CD4-positive, alpha-beta T cell treated with Interleukin-10 for 1 hour (primary cell): ENCODE measurements at places on chromosomes 11 and 22.

- DNase-seq: no peak
These were observed 528 bp downstream of the FIBP start for GRCh38 chr11:65887723-65888162.

DNA sequence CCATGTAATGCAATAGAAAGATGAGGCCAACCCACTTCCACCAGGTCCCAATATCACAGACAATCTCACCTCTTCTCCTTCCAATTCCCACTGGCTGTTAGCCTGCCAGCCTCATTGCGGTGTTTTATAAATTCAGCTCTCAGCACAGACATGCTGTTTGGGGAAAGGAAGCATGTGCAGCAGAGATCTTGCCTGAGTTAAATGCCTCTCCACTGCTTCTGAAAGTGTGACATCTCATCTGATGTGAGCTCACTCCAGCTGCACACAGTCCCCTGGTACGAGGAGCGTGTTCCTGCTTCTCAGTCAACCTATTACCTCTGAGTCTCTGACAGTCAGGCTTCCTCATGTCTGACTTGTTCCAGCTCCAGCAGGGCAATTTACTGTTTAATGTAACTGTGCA lies 122.7 kb upstream of the GUCY1A2 start:
- no peak for DNase-seq

DNA sequence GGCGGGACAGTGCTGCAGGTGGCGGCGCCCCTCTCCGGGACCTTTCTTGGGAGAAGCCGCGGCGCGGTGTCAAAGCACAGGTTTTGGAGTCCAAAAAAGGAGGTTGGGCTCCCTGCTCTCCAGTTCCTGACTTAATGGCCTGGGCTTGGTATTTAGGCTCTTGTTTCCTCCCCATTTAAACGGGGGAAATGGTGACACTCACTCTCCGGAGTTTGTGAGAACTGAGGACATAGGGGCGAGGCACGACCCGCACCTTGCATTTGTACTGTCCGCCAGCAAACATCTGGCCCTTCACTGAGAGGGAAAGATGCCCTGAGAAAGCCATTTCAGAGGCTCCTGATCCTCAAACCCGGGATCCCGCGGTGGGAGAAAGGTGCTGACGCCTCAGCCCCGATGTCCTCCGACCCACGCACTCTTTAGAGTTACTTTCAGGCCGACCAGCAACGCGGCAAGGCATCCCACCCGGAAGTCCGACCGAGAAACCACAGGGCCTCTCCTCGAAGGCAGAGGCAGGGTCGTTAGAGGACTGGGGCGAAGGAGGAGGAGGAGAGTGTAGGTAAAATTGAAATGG lies 2.9 kb upstream of the WDR74 start:
- DNase-seq: peak; percentile 46

- DNase-seq: no peak
These were observed 58.8 kb downstream of the GRK3 start for GRCh38 chr22:25623310-25623734.

DNA sequence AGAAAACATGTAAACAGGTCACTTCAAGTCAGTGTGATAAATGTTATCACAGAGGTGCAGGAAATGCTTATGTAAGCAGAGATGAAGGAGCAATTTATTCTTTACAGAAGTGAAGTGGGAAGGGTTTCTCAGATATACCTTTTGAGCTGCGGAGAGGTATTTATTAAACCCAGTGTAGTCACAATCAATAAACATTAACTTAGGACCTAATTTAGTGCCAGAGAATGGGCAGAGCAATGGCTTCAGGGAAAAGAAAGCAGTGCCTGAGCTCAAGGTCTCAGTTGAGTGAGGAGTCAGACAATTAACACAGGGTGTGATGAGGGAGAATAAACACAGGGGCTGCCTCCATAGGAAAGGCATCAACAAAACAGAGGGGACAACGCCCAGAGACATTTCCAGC lies 1.9 kb downstream of the MS4A5 start:
- no peak for DNase-seq

GRCh38 chr11:91686281-91686680 lies 538.3 kb upstream of the FAT3 start:
- DNase-seq: no peak

DNA sequence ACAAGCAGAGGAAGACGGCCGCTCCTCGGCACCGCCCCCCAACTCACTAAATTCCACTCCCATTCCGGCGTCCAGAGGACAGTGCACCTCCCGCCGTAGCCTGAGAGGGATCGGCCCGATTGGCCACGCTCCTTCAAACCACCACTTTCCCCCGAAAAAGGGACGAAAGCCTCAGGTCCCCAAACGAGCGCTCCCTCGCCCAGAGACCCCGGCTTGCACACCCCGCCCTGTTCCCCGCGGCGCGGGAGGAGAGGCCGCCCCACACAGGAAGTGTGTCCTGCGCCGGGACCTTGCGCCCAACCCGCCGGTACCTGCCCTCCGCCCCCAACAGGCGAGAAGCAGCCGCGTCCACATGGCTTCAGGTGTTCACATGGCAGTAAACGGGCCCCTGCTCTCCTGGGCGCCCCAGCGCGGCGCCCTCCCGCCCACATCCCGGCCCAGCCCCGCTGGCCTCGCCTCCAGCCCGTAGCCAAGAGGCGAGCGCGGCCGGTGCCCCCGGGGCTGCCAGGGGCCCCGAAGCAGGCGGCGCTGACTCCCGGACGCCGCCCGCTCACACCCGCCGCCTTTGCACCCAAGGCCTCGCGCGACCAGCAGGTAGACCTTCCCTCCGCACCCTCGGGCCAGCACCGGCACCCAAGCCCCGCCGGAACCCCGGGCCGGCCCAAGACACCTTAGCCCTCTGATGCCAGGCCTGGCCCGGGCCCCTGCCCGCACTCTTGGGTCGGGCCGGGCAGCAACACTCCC lies 849 bp downstream of the TCF20 start:
- DNase-seq: peak; percentile 70

- no peak for DNase-seq
These were observed 1.4 kb upstream of the ABCC8 start for GRCh38 chr11:17478070-17478469.

DNA sequence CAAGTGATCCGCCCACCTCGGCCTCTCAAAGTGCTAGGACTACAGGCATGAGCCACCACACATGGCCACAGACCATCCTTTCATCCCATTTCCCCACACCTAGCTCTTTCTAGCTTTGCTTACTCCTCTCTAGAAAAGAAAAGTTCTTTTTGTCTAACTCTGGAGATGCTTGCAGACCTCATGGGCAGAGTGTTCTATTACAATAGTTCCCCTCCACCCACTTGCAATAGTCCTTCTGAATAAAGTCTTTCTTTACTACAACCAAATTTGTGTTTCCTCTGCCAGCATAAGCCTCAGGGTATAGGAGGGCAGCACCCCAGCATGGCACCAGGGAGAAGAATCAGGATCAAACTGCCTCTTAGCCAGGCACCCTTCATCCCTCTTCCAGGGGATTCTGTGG lies 18.8 kb upstream of the RTL6 start:
- no peak for DNase-seq

DNA sequence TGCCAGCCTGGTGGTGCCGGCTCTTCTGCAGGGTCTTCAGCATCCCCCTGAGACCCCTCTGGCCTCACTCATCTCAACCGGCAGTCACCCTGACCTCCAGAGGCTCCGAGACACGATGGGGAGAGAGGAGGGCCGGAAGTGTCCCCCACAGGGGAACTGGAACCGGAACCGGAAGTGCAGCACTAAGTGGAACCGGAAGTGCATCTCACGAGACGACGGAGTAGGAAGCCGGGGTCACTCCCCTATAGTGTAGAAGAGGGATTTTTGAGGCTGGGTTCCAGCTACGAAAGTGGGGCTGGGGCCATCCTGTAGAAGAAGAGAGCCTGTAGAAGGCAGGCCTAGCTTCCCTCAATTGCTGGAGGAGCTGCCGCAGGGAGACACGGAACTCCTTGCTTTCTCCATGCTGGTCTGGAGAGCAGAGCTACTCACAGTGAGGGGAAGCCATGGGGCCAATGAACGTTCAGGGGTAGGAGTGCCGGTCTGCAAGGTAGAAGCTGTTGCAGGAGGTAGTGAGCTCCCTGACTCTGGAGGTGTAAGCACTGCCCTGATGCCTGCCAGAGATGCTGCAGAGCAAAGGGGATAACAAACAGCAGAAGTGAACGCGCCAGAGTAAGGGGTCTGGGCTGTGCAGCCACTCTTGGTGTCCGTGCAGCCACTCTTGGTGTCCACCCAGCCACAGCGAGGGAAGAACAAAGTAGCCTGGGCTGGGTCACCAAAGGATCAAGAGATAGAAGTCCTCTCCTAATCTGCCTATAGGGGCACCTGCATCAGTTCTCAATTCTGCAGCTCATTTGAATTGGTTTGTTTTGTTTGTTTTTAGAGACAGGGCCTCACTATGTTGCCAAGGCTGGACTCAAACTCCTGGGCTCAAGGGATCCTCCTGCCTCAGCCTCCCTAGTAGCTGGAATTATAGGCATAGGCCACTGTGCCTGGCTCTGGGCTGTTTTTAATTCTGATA lies 21.9 kb downstream of the SCUBE1 start:
- no peak for DNase-seq

GRCh38 chr11:123216249-123216648 lies 21.2 kb upstream of the CLMP start:
- DNase-seq: no peak

GRCh38 chr11:17762309-17762974 lies 27.9 kb downstream of the KCNC1 start:
- no peak for DNase-seq

DNA sequence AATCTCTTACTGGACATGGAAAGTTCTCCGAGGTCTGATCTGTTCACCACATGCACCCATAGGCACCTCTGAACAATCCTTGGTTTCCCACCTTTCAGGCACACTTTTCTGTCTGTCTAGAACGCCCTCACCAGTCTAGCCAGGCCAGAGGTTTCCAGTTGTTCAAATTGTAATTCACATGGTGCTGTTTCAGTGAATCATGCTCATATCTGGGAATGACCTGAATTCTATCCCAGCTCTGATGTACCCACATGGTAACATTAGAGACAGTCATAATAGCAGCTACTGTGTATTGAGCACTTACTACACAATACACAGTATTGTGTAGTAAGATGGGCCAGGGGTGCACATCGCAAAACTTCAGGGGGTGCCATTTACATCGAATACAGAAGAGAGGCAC lies 138.2 kb downstream of the COMMD9 start:
- no peak for DNase-seq

GRCh38 chr11:65844231-65844872 lies 10.6 kb downstream of the SNX32 start:
- no peak for DNase-seq

DNA sequence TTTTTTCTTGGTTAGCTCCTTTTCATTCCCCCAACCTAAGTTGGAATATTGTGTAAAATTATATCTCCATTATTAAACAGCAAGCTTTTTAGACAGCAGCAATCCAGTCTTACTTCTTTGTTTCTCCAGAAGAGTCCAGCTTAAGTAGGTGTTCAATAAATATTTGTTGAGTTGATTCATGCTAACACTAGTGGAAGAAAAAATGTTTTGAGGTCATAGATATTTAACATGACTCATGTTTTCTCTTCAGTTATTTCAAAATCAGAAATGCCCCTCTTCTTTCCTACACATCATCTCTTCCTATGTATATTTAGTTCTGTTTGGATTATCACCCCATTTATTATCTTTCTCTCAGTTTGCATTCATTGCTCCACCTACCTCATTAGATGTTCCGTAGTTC lies 20.3 kb downstream of the CCDC83 start:
- DNase-seq: no peak

GRCh38 chr11:133895061-133895479 lies 49.8 kb upstream of the SPATA19 start:
- no peak for DNase-seq

DNA sequence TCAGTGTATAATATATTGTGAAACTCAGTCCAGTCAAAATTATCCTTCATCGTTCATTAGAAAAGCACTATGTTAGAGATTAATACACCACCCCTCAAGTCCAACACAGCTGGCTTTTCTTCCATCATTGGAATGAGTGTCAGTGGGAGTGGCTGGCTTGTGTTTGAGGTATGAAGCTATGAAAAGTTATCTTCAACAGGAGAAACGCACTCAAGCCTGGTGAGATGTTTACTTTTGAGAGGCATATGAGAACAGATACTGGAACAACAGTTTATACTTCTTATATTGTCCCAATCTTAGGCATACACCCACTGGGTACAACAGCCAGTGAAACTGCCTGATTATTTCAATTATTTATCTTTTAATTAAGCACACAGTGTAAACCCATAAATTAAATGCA lies 34.3 kb downstream of the PLEKHB1 start:
- no peak for DNase-seq

GRCh38 chr11:73830261-73830660 lies 42.6 kb downstream of the MRPL48 start:
- no peak for DNase-seq

DNA sequence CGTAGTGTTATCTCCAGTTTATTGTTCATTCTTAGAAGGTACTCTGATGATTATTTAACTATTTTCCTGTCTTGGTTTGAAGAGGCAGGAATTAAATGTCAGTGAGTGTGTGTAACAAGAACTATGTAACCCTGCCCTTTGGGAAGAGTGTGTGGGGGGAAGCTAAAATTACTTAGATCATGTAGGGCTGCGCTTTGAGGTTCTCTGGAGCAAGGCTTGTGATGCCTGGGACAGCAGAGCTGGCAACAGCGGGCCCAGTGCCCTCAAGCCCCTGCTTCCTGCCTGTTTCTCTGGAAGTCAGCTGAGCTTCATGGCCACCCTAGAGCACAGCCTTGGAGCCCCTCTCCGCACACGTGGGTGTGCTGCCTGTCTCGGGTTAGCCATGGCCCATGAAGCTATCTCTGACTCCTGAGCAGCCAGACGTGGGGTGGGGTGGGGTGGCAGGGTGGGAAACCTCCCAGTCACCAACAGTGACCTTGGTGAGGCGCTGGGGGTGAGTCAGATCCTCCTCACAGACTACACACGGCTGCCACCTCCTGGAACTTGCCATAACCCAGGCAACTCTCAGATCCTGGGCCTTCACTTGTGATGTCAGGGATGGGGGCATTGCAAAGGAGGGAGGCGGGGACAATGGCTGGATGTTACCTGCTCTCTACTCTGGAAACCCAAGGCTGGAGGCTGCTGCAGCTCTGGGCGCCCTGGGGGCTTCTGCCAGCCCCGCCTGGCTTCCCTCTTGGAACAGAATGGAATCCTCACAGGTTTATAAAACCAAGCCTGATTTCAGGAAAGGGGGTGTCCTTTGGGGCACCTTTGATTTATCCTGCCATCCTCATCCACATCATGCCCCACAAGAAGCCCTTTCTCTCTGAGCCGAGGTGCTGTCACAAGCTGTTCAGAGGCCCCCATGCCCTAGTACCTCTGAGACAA lies 88.6 kb downstream of the SNX19 start:
- no peak for DNase-seq

- no peak for DNase-seq
These were observed 43.2 kb downstream of the KIAA1671 start for GRCh38 chr22:24995649-24996180.
